AG10803 (cell line): ENCODE measurements at places on chromosomes 13 and 19.

DNA sequence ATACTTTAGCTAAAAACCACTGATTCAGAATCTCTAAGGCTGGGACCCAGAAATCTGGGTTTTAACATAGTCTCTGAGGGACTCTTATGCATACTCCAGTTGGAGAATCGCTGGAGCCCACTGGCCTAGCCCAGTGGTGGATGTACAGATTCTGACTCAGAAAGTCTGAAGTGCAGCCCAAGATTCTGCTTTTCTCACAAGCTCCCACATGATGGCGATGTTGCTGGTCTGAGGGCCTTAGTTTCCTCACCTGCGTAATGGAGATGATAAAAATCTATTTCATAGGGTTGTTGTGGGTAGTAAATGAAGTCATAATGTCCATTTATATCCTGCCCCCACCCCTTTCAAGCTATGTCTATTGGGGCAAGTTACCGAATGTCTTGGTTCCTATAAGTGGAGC, 7.7 kb upstream of the CDADC1 start:
- DNase-seq, result no peak

DNA sequence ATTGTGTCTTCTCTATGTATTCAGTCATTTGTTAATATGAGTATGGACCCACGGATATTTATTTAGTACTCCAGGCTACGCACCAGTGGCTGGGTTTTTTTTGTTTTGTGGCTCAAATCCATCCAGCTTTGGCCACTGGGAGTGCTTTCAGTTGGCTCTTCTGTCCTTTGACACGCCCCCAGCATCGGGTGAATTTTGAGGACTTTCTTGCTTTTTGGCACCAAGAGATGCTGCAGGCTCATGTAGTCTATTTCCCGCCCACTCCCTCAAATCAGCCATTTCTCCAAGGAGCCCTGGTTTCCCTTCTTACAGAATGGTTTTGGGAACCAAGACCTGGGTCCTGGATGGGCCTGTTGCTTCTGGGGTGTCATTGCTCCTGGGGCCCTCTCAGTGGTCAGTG, 55.8 kb downstream of the SMARCA4 start:
- DNase-seq, result no peak

DNA sequence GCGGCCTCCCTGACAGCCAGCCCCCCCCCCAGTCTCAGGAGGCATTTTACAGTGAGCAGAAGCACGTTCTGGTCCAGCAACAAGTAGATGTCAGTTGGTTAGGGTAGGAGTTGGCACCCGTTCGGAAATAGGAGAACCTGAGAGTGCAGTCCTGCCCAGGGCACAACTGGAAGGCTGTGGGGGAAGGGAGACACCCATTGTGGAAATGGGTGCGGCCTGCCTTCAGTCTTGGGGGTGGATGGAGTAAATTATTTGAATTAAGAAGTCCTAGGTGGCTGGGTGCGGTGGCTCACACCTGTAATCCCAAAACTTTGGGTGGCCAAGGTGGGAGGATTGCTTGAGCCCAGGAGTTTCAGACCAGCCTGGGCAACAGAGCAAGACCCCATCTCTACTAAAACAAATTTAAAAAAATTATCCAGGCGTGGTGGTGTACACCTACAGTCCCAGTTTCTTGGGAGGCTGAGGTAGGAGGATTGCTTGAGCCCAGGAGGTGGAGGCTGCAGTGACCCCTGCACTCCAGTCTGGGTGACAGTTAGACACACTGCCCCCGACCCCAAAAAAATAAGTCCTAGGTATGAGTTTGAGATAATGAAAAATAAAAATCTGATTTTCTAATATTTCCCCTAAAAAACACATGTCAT, 1.2 kb downstream of the CIRBP start:
- no peak for DNase-seq

GRCh38 chr19:19074196-19074882, 10.5 kb downstream of the SLC25A42 start:
- no peak for DNase-seq

DNA sequence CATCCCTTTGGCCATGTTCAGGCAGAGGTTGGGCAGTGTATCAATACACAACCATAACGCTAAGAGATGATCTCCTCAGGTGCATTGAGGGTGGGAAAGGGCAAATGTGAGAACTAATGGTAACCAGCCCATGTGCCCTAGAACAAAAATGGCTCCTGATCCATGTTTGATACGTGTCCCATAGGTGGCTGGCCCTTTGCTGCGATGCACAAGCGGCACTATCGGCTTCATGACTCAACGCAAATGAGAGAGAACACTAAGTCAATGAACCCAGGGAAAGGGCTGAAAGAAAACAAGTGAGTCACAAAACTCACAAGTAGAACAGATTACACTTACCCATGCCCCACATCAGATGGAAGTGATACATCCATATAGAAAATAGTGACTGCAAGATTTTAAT, 201.7 kb downstream of the ABCC4 start:
- no peak for DNase-seq

- DNase-seq, result no peak
Observed at GRCh38 chr13:44541601-44542000, 34.5 kb downstream of the TSC22D1 start.

- no peak for DNase-seq
Observed at GRCh38 chr13:45928843-45929242, 77.3 kb upstream of the SIAH3 start.

DNA sequence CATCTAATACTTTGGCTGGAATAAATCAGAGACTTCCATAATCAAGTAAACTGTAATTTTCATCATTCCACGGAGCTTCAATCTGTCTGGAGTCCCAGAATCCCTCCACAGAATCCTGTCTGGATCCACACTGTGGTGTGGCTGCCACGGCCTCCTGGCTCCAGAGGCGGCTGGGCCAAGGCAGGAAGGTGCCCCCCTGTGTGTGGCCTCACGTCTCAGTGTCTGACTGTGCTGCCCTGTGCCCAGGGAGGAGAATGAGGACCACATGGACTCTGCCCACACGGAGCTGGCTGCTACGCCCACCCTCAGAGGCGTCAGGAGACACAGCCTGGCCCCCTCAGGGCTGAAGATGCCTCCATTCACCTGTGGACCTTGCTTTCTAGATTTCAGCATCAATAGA, 12.2 kb upstream of the ZNF135 start:
- DNase-seq, result no peak
